ENCODE measurements at places on chromosomes 16 and 17.

DNA sequence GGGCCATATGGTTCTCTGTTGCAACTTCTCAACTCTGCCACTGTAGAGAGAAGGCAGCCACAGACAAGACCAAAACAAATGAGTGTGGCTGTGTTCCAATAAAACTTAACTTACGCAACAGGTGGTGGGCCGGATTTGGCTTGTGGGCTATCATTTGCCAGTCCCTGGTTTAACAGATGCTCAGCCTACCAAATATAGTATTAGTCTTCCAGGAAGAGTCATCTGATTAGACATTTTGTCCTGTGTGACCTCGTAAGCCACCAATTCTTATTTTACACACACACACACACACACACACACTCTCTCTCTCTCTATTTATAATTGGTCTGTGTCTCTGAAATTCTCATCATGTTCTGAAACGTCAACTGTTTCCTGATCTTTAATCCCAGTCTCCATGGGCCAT lies 245.9 kb downstream of the XYLT1 start:
- peak; percentile 56 for DNase-seq

GRCh38 chr16:89717688-89718505 lies 2.8 kb downstream of the VPS9D1 start:
- DNase-seq = no peak

DNA sequence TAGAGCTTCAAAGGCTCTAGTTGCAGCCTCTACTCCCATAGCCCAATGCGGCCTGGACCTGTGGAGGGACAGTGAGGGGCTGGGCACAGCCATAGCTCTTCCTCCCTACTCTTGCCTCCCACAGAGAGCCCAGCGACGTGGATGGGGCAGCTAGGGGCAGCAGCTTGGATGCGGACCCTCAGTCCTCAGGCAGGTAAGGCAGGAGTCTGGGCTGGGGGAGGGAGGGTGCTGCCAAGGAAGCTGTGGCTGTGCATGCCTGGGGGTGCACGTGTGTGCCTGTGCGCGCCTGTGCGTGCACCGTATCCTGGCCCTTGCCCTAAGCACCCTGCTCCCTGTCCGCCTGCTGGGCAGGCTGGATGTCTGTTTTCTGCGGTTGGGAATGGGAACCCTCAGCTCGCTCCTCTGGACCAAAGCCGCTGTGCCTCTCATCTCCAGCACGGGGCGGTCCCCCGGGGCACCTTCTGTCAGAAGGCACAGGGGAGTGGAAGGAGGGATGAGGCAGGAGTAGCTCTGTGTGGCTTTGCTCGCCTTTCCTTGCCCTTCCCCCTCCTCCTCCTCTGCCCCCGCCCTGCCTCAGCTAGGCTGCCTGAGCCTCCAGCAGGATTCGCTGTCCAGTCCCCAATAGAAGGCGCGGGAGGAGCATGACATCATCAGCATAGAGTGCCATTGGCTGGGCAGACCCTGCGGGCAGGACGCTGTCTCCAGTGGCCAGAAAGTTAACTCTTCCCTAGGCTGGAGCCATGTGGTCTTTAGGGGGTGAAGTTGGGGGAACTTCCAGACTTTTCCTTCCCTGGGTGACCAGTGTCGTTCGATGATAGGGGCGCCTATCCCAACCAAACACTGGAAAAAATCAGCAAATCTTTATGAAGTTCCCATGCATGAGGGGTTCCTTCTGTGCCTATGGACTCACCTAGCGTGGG lies 797 bp downstream of the PRCD start:
- DNase-seq = peak; percentile 45

- no peak for DNase-seq
Measured at GRCh38 chr17:38617967-38618760, 12.4 kb upstream of the SRCIN1 start.

DNA sequence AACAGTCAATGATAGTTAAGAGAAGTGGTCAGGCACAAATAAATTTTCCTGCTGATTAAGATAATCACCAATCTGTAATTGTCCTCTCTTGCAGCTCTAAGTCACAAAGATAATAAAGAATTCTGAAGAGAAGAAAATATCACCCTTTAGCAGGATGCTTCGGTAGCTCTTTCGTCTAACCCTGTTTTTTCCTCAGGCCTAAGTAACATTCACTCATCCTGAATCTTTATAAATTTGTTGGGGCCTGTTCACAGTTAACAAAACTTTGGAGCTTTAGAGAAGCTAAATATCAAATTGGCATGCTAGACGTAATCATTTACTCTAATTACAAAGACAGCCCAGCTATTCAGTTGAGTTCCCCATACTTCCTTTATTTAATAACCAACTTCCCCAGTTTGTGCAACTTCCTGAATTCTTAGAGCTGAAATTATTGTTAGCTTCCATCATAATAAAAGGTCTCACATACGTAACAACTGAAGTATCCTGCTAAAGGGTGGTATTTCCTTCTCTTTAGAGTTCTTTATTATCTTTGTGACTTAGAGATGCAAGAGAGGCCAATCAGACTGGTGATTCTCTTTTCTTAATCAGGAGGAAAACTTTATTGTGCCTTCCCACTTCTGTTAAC lies 118.6 kb downstream of the TANGO6 start:
- no peak for DNase-seq

DNA sequence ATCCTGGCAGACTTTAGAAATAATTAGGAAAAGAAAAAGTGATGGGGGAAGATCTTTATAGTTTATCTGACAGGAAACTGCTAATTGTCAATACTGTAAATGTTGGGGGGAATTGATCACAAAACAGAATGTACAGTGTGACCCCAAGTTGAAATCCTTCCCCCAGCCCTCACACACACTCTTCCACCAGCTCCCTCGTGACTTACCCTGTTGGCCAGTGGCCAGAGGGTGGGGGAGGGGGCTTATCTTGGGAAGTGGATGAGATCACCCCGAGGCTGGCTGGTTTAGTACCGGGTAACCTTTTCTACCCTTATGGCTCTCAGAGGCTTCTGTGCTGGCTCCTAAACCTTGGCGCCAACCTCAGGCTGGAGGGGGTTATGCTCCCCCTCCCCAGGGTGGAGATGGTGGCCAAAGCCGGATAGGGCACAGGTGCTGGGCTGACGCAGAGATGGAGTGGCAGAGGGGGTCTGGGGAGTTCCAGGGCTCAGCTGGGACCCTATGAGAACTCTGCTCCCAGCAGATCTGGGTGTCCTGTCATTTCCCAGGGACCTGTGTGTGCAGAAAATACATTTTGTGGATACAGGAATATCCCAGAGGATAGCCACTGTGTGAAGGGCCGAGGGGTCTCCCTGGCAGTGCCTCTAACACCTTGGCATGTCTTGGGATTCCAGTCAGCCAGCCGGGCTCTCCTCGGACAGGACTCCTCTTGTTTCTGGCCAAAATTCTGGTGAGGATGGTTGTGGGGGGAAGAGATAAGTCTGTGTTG lies 18.6 kb downstream of the CDH16 start:
- no peak for DNase-seq

GRCh38 chr16:11791144-11791828 lies 5.8 kb downstream of the ZC3H7A start:
- no peak for DNase-seq

GRCh38 chr16:53952215-53953208 lies 248.6 kb downstream of the FTO start:
- DNase-seq = peak; percentile 22

DNA sequence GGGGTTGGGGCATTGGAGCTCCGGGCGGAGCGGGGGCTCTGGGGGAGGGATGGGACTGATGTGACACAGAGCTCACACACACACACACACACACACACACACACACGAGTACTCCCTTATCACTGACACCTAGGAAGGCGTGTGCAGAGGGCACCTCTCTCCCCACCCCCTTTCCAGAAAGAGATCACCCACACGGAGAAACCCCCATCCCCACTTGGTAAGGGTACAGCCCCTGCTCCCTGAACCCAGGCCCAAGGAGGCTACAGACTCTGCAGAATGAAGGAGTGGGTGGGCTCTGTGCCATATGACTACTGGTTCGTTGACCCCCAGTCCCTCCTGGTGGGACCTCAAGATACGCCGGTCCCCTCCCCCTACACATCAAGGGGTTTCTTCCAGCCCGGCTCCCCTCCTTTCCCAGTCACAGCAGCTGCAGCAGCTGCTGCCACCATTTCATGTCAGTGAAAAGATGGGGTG lies 8.7 kb upstream of the ARHGAP23 start:
- DNase-seq = no peak

- DNase-seq = no peak
Measured at GRCh38 chr16:89805136-89805905, 11.1 kb downstream of the FANCA start.

GRCh38 chr16:85948138-85948509 lies 49.2 kb downstream of the IRF8 start:
- DNase-seq = no peak

- no peak for DNase-seq
Measured at GRCh38 chr16:69477546-69477945, 53.1 kb downstream of the CYB5B start.

DNA sequence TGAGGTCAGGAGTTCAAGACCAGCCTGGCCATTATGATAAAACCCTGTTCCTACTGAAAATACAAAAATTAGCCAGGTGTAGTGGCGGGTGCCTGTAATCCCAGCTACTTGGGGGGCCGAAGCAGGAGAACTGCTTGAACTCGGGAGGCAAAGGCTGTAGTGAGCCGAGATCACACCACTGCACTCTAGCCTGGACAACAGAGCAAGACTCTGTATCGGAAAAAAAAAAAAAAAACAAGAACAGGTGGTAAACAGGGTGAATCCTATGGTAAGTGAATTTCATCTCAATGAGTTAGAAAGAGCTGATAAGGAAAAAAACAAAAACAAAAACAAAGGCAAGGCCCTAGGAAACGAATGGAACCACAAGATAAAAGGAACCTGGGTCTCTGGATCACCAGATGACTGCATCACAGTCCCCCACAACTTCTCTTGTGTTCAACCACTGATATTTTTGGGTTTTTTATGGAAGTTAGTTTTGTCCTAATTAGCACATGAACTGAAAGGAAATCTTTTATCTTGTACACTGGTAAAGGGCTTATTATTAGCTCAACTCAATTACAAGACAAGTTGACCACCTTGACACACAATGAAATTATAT lies 21.0 kb downstream of the GLG1 start:
- no peak for DNase-seq

DNA sequence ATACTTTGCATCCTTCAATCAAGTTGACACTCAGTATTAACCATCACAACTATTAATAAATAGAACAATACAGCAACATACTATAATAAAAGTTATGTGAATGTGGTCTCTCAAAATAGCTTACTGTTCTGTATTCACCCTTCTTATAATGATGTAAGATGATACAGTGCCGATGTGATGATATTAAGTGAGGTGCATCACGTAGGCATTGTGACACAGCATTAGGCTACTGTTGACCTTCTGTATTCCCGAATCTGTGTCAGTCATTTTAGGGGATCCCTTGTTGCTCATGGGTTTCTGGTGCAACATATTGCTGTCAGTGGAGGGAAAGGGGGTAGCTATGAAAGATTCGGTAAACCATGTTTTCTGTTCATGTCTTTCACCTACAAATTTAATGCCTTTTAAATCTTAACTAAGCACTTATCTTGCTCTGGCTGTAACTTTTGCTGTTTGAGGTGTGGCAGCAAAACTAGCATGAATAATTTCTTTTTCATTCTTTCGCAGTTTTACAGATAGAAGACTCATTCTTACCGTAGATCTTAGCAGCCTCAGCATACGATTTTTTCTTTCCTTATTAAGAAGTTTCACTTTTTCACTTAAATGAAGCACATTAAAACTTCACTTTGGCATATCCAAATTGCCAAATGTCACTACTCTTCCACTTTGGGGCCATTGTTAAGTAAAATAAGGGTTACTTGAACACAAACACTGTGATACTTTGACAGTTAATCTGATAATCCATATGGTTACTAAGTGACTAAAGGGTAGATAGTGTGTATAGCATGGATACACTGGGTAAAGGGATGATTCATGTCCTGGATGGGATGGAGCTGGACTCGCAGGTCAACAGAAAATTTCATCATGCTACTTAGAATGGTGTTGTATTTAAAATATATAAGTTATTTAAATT lies 29.6 kb downstream of the NFAT5 start:
- DNase-seq = no peak

Data from activated CD4-positive, alpha-beta T cell treated with anti-CD3 and anti-CD28 coated beads, Interleukin-10, Interleukin-2, amounts not matched to agents 100 ng/mL and 50 ng/mL, durations not matched to agents 16 hours and 8 hours (primary cell).